Bronchus fibroblast of lung (primary cell): ENCODE measurements at places on chromosomes 1 and 21. TPM values are rescaled to one million over a fixed set of nuclear protein-coding genes. Genes with fewer than 3 reads are reported as not detected.

The RGS21 gene
- not detected in 2 replicates for total RNA-seq

The NUF2 gene
- total RNA-seq, result 34.0 and 42.4 TPM in 2 replicates

The ADSS2 gene
- 31.5 and 35.0 TPM in 2 replicates for total RNA-seq

The SLC5A9 gene
- not detected in 2 replicates for total RNA-seq

The NCAM2 gene
- total RNA-seq, result 0.84 and 1.0 TPM in 2 replicates

The AQP10 gene
- not detected in 2 replicates for total RNA-seq

The TESK2 gene
- total RNA-seq, result 1.3 and 3.6 TPM in 2 replicates

The CHIT1 gene
- total RNA-seq, result not detected in 2 replicates

The TMEM61 gene
- not detected in 2 replicates for total RNA-seq

The TMEM51 gene
- 6.6 and 7.0 TPM in 2 replicates for total RNA-seq

The NPR1 gene
- under 0.01 and 0.15 TPM in 2 replicates for total RNA-seq

The ACP6 gene
- 9.4 and 10.9 TPM in 2 replicates for total RNA-seq

The NSL1 gene
- 30.6 and 45.8 TPM in 2 replicates for total RNA-seq

The LRRC3 gene
- total RNA-seq, result 1.3 and 1.5 TPM in 2 replicates

The YARS1 gene
- total RNA-seq, result 157 and 161 TPM in 2 replicates

The ERG gene
- total RNA-seq, result not detected in 2 replicates

The CLIC6 gene
- total RNA-seq, result under 0.01 and 0.15 TPM in 2 replicates

The LCE1C gene
- not detected in 2 replicates for total RNA-seq

The IFFO2 gene
- total RNA-seq, result 5.4 and 7.4 TPM in 2 replicates

The SZRD1 gene
- total RNA-seq, result 66.4 and 69.9 TPM in 2 replicates

The FCRL5 gene
- not detected in 2 replicates for total RNA-seq

The CALML6 gene
- total RNA-seq, result not detected in 2 replicates

The IVL gene
- not detected in 2 replicates for total RNA-seq

The F13B gene
- total RNA-seq, result not detected in 2 replicates

The FAM163A gene
- total RNA-seq, result not detected in 2 replicates

The RNU1-2 gene
- total RNA-seq, result under 0.01 TPM in 1 of 2 replicates, not detected in the other

The RAB3B gene
- 15.2 and 16.8 TPM in 2 replicates for total RNA-seq

The ENAH gene
- total RNA-seq, result 26.3 and 33.6 TPM in 2 replicates

The NCF2 gene
- total RNA-seq, result not detected in 2 replicates

The KIF17 gene
- 1.0 and 1.8 TPM in 2 replicates for total RNA-seq

The PERM1 gene
- not detected in 2 replicates for total RNA-seq

The OLFML2B gene
- total RNA-seq, result 2.5 and 3.0 TPM in 2 replicates

The IL19 gene
- total RNA-seq, result not detected in 2 replicates

The ESRRG gene
- total RNA-seq, result under 0.01 and 0.30 TPM in 2 replicates

The RBM11 gene
- total RNA-seq, result 0.15 TPM in 1 of 2 replicates, not detected in the other
